Keratinocyte (primary cell): ENCODE measurements at places on chromosomes 3 and 15. TPM values are rescaled to one million over a fixed set of nuclear protein-coding genes. Genes with fewer than 3 reads are reported as not detected.

ZSCAN2 gene
- polyA plus RNA-seq, result 3.7 to 4.6 TPM (median 3.7 TPM) in 3 replicates

KNG1 gene
- 0.12 TPM in 1 of 3 replicates, not detected in the others for polyA plus RNA-seq

LRRC2 gene
- polyA plus RNA-seq, result 0.17 to 0.58 TPM (median 0.51 TPM) in 3 replicates

LINGO1 gene
- 0.06 TPM in 1 of 3 replicates, not detected in the others for polyA plus RNA-seq

BCHE gene
- polyA plus RNA-seq, result 0.71 to 2.0 TPM (median 1.7 TPM) in 3 replicates

MLH1 gene
- 30.5 to 44.7 TPM (median 33.7 TPM) in 3 replicates for polyA plus RNA-seq

TRIM71 gene
- polyA plus RNA-seq, result under 0.01 TPM in 1 of 3 replicates, not detected in the others

MME gene
- 1.1 to 10.8 TPM (median 2.0 TPM) in 3 replicates for polyA plus RNA-seq

IGSF11 gene
- polyA plus RNA-seq, result 0.25 to 0.85 TPM (median 0.68 TPM) in 3 replicates

DNA sequence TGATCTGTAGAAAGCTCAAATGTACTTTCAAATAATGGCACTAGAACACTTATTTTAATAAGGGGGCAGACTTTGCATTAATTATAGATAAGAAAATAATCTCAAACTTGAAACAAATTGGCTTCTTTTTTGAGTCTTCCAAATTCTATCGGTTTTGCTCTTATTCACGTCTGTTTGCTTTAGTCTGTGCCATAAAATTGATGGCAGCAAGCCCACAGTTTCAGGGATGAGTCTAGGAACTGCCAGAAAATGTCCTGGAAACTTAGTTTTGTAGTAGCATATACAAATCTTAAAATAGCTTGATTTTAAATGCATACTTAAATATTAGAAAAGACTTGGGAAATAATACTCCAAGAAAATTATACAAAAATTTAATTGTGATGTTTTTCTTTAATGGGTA, 39.7 kb downstream of the BCHE start:
- DNase-seq, result no peak

- DNase-seq, result no peak
Observed at GRCh38 chr3:49017229-49017970, 980 bp downstream of the DALRD3 start.

DNA sequence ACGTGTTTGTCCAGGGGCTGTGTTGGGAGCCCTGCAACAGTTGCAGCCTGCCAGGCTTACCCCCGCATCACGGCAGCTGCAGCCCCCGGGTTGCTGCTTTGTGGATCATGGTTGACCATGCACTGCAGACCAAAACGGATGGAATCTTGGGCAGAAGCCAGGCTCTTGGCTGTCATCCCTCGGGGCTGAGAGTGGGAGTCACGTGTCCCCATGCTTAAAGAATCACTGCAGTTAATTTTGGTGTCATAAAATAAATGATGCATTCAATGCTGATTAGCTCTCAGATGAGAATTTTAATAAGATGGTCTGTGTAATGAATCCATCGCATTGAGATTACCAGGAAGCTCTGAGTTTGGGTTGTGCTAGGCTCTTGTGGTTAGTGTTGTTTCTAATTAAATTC, 115.6 kb downstream of the CHDH start:
- DNase-seq, result no peak

DNA sequence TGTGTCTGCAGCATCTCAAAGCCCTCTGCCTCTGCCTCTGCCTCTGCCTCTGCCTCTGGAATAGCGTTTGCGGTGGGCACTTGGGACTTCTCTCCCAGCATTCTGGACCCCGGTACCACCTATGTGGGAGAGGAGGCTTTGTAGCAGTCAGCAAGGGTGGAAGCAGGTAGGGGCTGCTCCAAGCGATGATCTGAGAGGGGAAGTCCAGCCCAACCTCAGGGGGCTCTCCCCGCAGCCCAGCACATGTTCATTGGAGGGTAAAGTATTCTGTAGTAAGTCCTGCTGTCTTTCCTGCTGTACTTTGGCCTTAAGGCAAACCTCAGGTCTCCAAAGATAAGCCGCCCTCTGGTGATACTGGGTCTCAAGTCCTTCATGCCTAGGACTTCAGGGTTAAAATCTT, 68.6 kb downstream of the FAM174B start:
- no peak for DNase-seq

- no peak for DNase-seq
Observed at GRCh38 chr3:32197991-32198390, 40.5 kb upstream of the CMTM8 start.

GRCh38 chr15:29043736-29044502, 158.1 kb downstream of the APBA2 start:
- no peak for DNase-seq

- no peak for DNase-seq
Observed at GRCh38 chr15:39874890-39875549, 45.0 kb downstream of the GPR176 start.

DNA sequence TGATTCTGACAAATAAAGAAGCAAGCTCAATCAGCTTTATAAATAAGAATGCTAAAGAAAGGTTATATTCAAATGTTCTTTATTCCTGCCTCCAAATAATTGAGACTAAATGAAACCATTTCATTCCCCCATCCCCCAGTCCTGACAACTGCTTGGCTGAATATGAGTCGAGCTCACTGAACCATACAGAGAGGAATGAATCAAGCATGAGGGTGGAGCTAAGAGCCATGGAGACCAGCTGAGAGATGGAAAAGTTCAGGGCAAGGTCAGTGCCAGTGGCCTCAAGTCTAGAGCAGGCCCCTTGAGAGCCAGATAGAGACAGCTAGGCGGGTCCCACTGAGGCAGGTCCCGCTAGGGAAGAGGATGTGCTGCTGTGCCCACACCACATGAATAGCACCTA, 188.7 kb upstream of the EIF1B start:
- DNase-seq, result no peak

DNA sequence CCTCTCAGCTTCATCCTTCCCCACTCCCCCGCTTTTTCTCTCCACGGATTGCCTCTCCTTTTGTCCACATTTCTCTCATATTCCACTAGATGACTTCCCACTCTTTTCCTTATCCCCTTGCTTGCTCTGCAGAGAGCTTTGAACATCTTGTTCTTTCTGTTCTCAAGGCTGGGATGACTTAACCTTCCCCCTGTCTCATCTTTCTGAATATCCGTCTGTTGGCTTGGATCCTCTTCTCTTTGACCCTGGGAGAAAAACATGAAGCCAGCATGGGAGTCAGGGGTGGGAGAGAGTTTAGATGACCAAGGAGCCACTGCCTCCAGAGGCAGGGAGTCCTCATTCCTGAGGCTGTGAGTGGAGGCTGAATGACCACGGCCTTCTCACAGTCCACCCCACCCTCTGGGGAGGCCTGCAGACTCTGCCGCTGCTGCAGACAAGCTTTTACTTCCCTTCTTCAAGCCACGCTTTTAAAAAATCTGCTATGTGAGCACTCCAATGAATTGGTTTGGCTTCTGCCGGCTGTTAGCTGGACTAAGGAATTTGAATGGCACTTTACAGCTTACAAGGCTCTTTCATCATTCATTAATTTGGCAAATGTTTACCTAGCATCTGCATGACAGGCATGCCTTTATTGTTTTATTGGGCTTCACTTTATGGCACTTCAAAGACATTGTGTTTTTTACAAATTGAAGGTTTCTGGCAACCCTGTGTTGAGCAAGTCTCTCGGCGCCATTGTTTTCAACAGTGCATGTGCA, 111.6 kb upstream of the SLC6A6 start:
- DNase-seq, result no peak

DNA sequence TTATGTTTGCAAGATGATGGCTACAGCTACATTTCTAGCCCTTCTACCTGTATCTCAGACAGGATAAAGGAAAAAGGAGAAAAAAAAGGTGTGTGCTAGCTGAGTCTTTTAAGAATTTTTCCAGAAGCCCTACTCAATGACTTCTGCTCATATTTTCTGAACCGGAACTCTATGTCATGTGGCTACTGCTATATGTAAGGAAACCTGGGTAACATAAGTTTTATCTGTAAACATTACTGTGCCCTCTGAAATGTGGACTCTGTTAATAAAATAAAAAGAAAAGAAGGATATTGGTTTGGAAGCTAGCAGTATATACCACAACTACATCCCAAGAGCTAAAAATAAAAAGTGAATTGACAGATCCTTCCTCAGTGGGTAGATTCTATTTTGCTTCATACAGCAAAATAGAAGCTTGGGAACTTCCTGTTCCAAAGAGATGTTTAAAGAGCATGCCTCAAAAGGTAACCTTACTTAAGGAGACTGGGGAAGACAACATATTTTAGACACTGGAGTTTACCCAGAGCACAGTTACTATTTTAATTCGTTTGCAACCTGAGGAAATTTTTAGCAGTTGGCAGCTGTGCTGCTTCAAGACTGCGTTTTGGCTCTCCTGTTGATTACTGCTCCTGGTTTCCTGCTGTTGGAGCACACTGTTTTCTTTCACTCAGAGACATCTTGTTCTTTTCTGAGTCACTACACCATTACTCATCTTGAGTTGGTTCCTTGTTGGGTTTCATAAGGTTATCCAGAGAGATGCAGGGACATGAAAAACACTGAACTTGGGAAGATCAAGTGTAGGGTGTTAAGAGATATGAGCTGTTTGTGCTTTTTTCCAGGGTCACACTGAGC, 280.7 kb downstream of the NFKBIZ start:
- DNase-seq, result peak; percentile 42

DNA sequence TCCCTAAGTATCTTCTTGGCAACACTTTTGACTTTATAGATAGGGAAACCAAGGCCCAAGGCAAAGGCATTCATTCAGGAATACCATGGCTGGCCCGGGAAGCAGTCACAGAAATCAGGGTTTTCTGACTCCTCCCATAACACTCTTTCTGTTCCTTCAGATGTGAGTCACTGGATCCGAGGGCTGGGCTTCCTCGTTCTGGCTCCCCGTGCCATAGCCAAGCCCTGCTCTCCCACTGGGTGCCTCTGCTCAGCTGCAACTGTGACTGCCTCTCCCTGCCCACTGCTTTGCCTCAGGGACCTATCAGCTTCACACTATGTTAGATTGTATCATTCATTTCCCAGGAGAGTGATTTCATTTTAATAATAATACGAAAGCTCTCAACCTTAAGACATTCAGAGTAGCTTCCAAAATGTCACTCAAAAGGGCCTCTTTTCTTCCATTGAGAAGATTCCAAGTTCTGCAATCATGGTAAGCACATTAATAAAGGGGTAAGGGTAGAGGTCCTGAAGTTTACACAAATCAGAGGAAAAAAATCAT, 50.2 kb downstream of the GABRB3 start:
- no peak for DNase-seq

DNA sequence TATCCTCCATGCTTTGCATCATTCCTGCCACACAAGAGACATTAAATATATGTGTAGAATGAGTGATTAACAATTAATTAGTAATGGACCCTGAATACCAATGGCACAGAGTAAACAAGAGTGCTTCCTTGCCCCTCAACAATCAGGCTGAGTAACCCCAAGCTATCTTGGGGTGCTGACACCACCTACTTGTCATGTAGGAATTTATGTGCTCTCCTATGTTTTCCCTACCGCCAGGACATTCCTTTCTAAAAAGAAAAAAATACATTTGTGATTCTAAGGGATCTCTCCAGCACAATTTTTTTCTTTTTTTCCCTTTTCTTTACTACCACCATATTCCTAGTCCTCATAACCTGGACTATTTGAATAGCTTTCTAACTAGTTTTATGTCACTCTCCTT, 449.1 kb downstream of the MFSD1 start:
- DNase-seq, result no peak

GRCh38 chr15:27864719-27865118, 234.4 kb downstream of the OCA2 start:
- no peak for DNase-seq

DNA sequence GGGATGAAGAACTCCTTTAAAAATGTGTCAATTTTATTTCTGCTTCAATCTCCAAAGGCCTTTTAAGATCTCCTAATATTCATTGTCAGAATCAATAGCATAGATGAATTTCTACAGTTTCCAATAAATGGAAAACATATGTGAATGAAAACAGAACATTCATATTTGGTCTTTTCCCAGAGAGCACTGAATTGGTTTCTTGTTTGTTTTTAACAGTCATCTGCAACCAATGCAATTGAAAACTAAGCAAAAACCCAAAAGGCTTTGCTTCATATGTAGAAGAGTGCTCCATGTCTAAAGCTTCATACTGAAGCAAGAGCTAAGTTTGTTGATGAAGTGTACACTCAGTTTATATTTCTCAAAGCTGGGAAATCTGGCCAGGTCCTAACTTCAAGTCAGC, 426.5 kb upstream of the CDIN1 start:
- no peak for DNase-seq
